ENCODE measurements at places on chromosomes 6 and 20.

DNA sequence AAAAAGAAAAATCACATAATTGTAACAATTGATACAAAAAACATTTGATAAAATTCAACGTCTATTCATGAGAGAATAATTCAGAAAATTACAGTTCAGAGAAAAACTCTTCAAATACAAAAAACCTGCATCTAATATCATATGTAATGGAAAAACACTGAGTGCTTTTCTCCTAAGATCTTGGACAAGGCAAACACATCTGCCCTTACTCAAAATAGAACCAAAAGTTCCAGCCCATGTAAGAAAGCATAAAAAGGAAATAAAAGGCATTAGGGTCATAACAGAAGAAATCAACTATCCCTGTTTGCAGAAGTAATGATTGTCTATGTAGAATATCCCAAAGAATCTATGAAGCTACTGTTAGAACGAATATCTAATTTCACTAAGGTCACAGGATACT is 721.4 kb downstream of the RFPL4B start:
- DNase-seq = no peak

DNA sequence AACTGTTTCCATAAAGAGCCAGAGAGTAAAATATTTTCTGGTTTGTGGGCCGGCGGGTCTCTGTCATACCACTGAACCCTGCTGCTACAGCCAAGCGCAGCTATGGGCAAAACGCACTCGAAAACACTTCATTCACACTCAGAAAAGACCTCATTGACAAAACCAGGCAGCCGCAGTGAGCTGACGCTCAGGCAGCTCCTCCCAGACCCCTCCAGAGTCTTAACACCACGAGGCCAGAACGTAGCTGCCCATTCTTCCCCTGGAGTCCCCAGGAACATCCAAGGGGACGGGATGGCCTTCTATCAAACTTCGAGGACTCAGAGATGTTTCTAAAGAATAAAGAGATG is 35.6 kb upstream of the ZBP1 start:
- DNase-seq = no peak

GRCh38 chr6:20816126-20816525 is 281.9 kb downstream of the CDKAL1 start:
- no peak for DNase-seq

DNA sequence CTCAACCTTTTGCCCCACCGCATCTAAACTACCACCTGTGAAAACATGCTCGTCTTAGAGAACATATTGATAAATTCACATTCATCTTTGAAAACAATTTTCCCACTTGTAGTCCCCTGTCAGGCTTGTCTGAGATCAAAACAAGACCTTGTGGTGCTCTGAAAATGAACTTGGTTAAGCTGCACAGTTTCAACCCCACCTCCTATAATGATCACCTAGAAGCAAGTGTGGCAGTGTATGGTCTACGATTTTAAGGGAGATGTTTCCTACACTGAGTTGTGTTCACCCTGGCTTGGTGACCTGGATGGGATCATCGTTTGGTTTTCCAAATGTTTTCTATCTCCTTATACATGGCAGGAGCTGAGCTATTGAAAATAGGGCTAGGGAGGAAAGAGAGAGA is 539.4 kb downstream of the DOK5 start:
- DNase-seq = no peak

GRCh38 chr20:54980103-54980960 is 504.9 kb downstream of the DOK5 start:
- DNase-seq = no peak

GRCh38 chr6:167350275-167350696 is 25.4 kb downstream of the TTLL2 start:
- no peak for DNase-seq

DNA sequence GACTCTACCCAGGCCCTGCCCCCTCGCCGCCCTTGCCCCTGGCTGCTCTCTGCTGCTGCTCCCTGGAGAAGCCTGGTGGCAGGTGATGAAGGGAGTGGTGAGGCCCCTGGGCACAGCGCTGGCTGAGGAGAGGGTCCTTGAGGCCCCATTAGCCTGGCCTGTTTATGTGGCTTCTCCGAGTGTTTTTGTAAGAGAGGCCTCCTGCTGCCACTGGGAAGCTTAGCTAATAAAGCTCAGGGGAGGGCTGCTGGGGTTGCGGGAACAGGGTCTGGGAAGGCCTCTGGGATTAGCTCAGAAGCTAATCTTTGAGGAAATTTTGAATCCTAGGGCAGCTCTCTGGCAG is 15.5 kb downstream of the EBF4 start:
- no peak for DNase-seq

DNA sequence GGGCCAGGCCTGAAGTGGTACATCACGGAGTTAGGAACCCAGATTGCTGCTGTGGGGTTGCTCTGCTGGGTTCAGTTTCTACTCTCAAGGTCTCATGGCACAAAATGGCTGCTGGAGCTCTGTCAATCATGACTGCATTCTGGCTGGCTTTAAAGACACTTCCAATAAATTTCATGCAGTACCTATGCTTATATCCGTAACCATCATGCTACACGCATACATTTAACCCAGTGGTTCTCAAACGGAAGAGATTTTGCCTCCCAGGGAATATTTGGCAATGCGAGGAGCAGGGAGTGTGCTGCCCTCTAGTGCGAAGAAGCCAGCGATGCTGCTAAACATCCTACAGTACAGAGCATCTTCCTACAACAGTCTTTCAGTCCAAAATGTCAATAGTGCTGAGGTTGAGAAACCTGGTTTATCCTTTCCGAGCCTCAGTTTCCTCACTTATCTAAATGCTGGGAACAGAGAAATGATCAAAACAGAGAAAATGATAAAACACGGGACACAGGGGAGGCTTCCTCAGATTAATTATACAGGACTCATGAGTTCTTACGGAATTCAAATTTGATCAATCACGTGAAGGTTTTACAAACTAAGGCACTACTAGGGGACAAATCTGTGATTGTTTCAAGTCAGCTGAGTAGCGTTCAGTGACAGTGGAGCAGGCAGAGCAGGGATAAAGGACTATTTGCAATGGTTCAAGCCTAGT is 9.6 kb upstream of the SLC2A10 start:
- DNase-seq = no peak

- DNase-seq = no peak
Measured at GRCh38 chr6:54847799-54848597, 1.4 kb downstream of the FAM83B start.

DNA sequence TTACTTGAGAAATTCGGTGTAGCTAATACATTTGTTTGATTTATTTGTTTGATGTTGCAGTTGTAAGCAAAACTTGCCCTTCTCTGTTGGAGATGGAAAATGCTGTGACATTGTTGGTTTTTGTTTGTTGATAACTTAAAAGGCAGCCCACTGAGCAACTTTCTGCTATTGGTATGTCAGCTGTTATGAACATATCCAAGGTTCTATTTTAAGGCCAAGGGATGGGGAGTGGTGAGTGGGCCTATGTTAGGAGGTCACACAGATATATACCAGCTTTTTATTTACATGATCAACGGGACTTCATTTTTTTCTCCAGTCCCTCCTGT is 5.7 kb downstream of the QKI start:
- DNase-seq = no peak

DNA sequence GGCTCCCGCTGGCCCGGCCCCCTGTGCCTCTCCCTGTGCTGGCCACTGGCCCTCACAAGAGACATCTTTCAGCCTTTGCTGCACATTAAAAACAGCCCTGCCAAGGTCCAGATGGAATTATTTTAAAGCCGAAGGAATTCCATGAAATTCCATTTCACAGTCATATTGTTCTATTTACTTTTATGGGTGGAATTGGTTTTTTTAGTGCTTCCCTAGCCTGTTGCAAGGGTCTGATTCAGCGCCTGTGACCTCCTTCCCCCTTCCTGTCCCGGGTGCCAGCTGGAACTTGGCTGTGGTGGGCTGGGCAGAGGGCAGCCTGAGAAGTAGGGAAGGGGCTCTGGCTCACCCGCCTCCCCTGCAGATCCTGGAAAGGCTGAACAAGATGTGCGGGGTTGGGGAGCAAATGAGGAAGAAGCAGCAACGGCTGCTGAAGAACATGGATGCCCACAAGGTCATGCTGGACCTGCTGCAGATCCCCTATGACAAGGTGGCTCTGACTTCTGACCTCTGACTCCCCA is 34.3 kb downstream of the UQCC2 start:
- no peak for DNase-seq

DNA sequence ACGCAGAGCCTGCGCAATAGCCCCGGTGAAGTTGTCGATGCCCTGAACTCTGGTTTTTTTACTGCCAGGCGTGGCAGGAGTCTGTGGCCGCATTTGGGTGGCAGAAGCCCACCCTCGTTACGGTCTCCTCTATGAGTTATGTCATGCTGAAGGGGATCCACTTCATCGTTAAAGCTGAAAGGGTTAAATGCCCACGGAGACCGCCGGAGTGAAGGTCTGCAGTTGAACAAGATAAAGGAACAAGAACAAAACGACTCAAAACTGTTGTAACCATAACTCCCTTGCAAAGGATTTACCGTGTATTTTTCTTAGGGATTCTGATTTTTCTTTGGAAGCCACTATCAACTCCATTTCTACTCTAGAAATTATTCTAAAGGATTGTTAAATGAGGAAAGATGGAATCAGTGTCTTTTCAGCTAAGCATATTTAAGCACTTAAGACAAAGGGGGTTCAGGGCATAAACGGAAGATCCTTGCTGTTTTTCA is 501 bp upstream of the ELOVL5 start:
- no peak for DNase-seq

DNA sequence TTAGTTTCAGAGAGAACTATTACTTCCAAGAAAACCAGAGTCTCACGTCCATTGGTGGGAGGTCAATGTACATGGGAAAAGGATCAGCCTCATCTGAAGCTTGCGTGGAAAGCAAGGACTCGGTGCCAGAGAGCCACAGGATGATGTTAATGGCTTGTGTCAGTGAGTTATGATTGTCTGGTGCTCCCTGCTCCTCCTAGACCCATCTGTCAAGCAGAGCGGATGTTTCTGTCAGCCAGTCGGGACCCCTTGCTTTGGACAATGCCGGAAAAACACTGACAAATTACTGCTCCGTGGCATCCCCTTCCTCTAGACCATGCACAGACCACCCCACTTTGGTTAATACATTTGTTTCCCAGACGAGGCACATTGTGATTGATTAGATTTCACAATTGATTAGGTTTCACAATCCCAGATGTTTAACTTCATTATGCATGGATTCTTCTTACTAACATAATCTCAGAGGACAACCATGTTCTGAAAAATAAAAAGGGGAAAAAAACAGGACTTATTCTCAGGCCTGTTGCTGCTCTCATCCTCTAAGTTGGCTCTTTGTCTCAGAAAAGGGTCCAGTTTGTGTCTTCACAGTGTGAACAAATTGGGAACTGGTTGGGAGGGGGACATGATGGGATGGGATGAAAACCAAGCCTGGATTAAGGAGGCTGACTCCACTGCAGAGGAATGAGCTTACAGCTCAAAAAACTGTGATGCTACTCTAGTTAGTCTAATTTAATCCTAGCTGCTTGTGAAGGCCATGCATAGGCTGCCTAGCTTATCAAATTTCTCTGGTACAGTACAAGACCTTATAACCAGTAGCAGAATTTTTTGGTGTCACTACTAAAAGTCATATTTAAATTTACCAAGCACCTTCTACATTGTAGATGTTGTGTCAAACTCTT is 51.9 kb downstream of the UNC5CL start:
- DNase-seq = no peak

DNA sequence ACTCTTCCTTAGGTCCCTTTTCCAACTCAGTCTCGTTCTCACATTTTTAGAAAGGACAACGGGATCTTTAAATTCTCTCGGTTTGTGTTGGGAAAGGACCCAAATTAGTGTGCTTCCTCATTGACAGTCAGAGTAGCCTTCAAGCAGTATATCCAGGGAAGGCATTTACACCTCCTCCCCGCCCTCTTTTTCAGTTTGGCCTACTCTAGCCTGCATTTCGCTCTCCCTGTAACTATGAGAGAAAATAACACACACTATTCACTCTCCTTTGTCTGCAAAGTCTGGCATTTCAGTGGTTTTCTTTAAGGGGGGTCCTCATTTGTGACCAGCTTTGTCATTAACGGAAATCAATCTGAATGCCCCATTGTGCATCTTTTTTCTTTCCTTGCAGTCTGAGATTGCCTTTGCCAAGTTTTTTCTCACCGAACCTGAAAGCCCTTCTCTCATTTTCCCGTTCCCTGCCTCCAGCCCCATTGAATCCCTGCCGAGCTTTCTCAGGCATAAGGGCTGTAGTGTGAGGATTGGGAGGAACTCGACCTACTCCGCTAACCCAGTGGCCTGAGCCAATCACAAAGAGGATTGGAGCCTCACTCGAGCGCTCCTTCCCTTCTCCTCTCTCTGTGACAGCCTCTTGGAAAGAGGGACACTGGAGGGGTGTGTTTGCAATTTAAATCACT is 393 bp upstream of the FABP7 start:
- DNase-seq = no peak

- DNase-seq = no peak
Measured at GRCh38 chr6:158253248-158253647, 59.0 kb upstream of the TULP4 start.

DNA sequence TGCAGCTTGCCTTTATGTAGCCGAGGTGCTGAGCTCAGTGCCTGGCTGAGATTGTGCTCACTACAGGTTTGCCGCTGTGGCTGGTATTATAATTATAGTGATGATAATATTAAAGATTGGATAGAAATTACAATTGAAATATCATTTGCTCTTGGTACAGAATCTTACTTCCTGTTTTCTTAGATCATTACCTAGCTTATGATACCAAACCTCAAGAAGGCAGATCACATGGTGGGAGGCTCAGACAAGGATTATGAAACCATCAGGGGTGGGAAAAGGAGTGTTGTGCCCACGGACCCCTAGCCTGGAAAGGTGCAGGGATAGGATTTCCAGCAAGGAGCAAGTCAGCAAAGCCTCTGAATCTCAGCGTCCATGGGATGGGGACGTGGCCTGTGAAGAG is 70.6 kb downstream of the IGF2R start:
- no peak for DNase-seq

- no peak for DNase-seq
Measured at GRCh38 chr20:44946271-44946852, 13.8 kb downstream of the TOMM34 start.

GRCh38 chr6:140002396-140003022 is 628.1 kb upstream of the CITED2 start:
- no peak for DNase-seq

GRCh38 chr20:42368910-42369309 is 750.7 kb upstream of the CHD6 start:
- DNase-seq = no peak

GRCh38 chr20:35568645-35569044 is 26.8 kb downstream of the ERGIC3 start:
- no peak for DNase-seq

DNA sequence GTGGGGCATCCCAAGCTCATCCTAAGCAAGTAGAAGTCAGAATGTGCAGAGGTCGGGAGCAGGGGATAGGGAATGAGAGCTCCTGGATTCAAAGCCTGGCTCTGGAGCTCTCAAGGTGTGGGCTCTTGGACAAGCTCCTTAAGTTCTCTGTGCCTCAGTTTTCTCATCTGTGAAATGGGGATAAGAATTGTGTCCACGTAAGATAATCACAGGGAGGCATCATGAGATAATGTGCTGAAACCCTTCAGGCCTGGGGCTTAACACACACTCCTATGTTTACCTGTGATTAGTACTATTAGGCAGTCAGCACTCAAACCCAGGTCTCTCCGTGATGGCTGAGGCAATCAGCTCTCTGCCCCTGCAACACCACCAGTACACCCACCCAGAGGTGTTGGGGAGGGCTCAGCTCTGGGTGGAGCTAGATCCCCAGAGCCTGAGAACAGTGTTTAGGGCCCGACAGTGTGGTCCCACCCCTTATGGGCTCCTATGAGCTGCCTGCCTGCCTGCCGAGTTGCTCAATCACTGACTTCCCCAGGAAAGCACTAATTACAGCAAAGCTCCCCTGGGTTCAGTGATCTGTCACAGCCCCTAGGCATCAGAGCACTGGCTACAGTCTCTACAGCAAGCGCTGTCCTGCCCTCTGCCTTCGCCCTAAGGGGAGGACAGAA is 6.3 kb upstream of the SIRPA start:
- no peak for DNase-seq

Data from stimulated activated CD8-positive, alpha-beta memory T cell treated with anti-CD3 and anti-CD28 coated beads, Interleukin-2, amount 100 ng/mL, for 1 hour (primary cell).